ENCODE measurements at places on chromosomes 11 and 22. TPM values are rescaled to one million over a fixed set of nuclear protein-coding genes. Genes with fewer than 3 reads are reported as not detected.

Gene MED15
- total RNA-seq: 89.6 TPM

Gene ADAMTS15
- total RNA-seq: 11.8 TPM

Gene OR10A2
- not detected for total RNA-seq

Gene PHOX2A
- total RNA-seq: not detected

Gene OR2AT4
- total RNA-seq: not detected

Gene SNAP29
- total RNA-seq: 26.7 TPM

DNA sequence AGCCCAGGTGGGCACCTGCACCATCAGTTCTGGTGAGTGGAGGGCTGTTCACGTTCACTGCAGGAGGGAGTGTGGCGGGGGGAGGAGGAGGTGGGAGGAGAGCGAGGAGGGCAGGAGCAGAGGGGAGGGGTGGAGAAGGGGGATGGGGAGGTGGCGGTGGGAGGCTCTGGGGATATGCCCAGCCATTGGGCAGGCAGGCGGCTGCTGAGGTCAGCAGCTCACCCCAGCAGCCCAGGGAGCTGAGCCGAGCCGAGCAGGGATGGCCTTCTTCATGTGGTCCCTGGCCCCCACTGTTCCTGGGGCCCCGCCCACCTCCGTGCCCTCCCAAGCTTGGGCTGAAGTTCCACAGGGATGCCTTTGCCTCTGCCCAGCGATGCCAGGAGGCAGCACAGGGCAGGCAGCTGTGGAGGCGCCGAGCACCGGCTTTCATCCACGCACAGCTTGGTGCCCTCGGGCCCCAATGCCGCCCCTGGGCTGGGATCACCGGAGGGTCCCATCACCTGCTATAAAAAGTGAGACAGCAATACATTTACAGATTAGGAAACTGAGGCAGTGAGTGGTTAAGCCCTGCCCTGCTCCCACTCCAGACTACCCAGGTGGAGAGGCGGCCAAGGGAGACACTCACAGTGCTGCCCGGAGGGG, 21.6 kb downstream of the RTN4R start:
- no peak for DNase-seq

DNA sequence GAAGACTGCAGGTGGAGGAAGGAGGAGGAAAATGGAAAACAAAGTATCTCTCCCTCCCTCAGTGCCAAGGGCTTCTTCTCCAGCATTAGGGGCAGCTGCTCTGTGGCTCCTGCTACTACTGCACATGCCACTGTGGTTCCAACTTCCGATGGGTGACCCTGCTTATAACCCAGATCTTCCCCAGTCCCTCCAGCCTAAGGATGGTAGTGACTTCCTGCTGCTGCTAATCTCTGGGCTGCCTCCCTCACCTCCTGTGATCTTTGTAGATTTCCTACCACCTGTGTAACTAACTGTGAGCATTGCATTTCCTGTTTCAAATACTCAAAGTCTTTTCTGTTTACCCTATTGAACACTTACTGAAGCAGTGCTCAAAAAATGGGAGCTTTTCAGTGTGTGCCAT, 28.7 kb upstream of the TRPC6 start:
- DNase-seq: no peak

DNA sequence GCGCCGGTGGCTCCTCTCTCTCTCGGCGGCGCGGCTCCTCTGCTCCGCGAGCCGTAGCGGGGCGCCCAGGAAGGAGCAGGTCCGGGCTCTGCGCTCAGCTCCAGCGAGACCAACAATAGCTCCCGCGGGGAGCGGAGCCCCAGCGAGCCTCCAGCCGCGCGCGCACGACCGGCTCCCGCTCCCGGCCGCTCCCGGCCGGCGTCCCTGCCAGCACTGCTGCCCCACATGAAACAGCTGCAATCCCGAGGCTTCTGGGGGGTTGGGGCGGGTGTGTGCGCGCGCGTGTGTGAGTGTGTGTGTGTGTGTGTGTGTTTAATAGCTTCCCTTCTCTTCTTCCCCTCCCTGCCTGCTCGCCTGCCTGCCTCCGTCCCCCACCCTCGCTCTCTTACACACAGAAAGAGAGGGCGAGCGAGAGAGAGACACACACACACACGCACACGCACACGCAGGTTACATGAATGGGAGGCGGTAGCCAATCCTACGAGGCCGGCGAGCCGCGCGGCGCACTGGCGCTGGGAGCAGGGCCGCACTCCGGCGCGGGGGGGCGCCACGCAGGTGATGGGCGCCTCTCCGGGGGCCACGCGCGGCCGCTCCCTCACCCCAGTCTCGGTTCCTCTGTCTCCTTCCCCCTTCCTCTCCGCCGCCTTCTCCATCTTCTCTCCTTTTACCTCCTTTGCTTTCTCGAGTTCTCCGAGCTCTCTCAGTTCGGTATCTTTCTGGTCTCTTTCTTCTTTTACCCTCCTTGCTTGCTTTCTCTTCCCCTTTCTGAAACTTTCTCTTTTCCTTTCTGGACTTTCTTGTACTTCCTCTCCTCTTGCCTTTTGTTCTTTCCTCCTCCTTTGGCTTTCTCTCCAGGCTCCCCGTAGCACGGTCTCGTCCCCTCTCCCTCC, at the start of gene TENM4:
TENM4 (minus strand) TSS at position 460 of the 890 bp plus-strand sequence. CDS start 371,086 bp downstream, outside the sequence.
- no peak for DNase-seq

DNA sequence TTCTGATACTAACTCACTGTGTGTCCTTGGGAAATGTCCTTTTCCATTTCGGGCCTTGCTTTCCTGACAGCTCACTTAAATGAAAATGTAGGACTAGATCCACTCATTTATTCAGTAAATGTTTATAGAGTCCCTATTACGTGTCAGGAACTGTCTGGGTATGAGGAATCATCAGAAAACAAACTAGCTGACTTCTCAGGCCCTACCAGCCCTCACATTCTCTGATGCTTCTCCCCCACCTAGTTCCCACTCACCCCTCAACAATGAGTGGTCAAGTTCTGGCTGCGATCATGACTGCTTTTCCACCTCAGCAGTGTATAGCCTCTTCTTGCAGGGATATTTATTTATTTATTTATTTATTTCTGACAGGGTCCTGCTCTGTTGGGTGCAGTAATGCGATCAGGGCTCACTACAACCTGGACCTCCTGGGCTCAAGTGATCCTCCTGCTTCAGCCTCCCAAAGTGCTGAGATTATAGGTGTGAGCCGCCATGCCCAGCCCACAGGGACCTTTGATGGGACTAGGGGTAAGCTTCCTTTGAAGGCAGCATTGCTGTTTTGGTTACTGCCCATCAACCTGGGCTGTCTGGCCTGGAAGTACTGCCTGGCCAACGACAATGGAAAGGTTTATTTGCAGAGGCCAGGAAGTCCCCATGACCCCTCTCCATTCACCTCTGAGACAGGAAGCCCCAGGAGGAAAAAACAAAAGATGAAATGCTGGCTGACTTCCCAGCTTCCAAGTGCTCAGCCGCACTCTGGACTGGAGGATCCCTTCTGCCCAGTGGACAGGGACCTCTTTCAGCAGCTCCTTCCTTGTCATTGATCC, 33.1 kb upstream of the POLD3 start:
- no peak for DNase-seq

DNA sequence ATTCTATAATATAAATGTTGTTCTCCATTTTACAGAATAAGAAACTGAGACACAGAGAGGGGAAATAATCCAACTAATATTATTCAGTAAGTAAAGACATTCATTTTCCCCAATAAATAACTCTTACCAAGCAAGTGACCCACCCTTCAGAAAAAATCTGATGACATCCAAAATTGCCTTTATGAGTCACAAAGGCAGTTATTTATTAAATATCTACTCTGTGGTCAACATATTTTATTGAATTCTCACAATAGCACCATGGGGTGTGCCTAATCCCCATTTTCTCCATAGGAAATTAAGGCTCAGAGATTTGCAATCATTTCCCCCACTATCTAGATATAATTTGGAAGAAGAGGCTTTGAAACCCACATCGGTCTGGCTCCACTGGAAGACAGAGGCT, 161.5 kb upstream of the ISX start:
- no peak for DNase-seq

DNA sequence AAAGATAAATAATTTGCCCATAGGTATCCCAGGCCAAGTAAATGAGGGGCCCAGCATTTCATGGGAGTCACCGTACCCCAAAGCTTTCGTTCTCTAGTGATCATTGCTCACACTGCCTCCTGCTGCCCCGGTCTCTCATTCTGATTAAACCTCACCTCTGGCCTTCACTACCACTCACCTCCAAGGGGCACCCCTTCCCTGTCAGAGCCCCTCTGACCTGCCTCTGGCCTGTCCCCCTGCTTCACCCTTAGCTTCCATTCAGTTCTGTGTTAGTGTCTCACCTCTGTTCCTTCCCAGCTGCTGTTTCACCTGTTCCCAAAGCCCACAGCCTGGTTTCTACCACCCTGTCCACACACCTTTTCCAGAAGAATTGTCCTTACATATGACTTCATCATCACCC, 150.3 kb upstream of the E2F8 start:
- no peak for DNase-seq

DNA sequence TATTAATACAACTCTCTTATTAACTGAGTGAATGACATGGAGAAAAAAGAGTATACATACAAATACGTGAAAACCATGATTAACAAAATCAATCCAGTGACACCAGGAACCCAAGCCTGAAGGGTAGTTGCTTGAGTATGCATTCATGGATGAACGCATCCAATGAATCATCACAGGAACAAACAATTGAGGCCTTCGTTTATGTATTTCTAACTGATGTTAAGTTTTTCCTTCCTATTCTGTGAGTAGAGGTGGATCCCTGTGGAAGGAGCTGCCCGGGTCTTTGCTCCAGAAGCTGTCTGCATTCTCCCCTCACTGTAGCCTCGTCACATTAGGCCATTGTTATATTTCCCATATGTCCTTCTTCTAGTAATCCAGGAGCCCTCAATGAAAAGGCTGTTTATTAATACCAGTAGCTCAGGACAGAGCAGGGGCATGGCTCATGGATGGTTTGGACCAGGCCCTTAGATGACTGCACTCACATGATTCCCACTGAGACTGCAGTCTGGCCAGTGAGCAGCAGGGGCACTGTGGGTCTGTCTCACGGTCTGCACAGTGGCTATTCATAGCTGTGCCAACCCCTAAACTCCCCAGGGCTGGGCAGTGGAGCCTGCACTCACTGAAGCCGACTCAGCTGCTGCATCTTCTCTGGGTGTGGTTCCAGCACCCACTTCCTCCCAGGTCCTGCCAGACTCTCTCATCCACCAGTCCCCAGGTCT, 128.1 kb upstream of the TOP3B start:
- DNase-seq: no peak

- DNase-seq: no peak
These were observed 16.6 kb downstream of the TST start for GRCh38 chr22:37002633-37003032.

DNA sequence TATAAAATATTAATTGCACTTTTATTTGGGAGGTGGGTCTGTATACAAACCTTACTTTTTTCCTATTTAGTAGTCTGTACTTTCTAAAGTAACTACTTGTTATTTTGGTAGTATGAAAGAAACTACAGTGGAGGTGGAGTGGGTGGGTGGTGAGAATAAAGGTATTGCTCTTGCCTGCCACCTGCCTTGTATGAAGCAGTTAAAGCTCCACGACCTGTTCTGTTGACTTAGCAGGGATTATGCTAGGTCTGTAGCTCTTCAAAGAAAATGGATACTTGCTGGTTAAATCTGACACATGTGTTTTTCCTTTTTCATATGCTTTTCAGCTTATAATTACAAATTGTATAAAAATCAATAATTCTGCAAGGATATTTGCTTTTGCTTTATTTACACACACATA, 111.9 kb downstream of the EHF start:
- DNase-seq: peak; percentile 18

GRCh38 chr11:69969890-69970784, 108.0 kb upstream of the ANO1 start:
- no peak for DNase-seq
